ENCODE measurements at places on chromosomes 6 and 20.

- peak overlapping the region; percentile 92 for H3K4me3 ChIP-seq
- H3K4me1 ChIP-seq, result peaks cover 18% of the 10 kb centered on the region
- H3K27me3 ChIP-seq, result no peaks in the 10 kb centered on the region
- peak; percentile 61 for DNase-seq
These were observed 1.6 kb downstream of the HLA-DQB1 start for GRCh38 chr6:32664827-32665362.

GRCh38 chr6:89925826-89926225 is 31.6 kb downstream of the GJA10 start:
- no peak overlapping the region for H3K4me3 ChIP-seq
- H3K27me3 ChIP-seq, result no peaks in the 10 kb centered on the region
- H3K36me3 ChIP-seq, result no peaks in the 10 kb centered on the region
- DNase-seq, result no peak
- no peak overlapping the region for H3K27ac ChIP-seq

- H3K27me3 ChIP-seq, result peaks cover 27% of the 10 kb centered on the region
- H3K4me3 ChIP-seq, result peak overlapping the region; percentile 79
- DNase-seq, result no peak
These were observed 754 bp upstream of the TMEM170B start for GRCh38 chr6:11536795-11537194.

- H3K27ac ChIP-seq, result no peak overlapping the region
- H3K4me1 ChIP-seq, result peaks cover 52% of the 10 kb centered on the region
- peaks cover 12% of the 10 kb centered on the region for H3K36me3 ChIP-seq
These were observed 1.5 kb upstream of the MAPK13 start for GRCh38 chr6:36128793-36129192.

DNA sequence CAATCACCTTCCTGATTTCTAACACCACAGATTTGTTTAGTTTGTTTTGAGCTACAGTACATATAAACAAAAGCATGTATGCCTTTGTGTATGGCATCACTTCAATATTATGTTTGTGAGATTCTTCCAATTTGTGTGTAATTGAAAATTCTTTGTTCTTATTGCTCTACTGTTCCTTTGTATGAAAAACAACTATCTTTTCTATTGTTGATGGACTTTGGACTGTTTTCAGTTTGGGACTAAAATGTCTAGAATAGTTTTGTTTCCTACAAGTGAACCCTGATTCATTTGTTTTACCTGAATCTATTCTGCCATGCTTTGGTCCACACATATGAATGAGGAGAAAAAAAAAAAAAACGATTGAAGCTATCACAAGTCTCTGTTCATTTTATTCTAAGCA is 21.2 kb upstream of the ZNF184 start:
- H3K4me1 ChIP-seq, result peaks cover 12% of the 10 kb centered on the region
- H3K27me3 ChIP-seq, result peaks cover 48% of the 10 kb centered on the region
- no peaks in the 10 kb centered on the region for H3K36me3 ChIP-seq
- no peak overlapping the region for H3K27ac ChIP-seq
- no peak for DNase-seq

GRCh38 chr6:158113802-158114201 is 54.3 kb downstream of the SERAC1 start:
- H3K36me3 ChIP-seq, result peaks cover 21% of the 10 kb centered on the region
- DNase-seq, result no peak
- no peaks in the 10 kb centered on the region for H3K27me3 ChIP-seq
- no peak overlapping the region for H3K27ac ChIP-seq
- no peak overlapping the region for H3K4me3 ChIP-seq
- H3K4me1 ChIP-seq, result no peaks in the 10 kb centered on the region
